ENCODE measurements at places on chromosomes 5 and 9.

- DNase-seq, result peak; percentile 89
Measured at GRCh38 chr5:134004626-134005416, at the start of gene VDAC1. Gene VDAC1, minus strand, starts transcription at chr5:134004975. Its CDS starts 11,963 bp downstream, at chr5:133993012.

DNA sequence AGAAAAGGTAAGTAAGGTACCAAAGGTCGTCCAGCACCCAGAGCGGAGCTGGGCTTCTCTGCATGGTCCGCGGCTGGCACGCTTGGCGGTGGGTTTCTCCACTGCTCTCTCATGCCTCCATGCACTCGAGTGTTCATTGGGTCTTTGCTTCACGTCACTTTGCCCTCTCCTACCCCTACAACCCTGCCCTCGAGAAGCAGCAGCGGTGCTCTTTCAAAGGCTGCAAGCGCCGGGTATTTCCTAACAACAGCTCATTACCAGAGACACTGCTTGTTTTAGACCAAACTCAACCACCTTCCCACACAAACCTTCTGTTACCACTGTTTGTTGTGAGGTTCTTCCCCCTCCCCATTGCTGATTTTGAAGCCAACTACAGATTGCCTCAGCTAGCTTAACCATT, 21.5 kb upstream of the ZBTB34 start:
- DNase-seq, result no peak

- DNase-seq, result peak; percentile 57
Measured at GRCh38 chr5:166834246-166834645, 1457.2 kb upstream of the WWC1 start.

DNA sequence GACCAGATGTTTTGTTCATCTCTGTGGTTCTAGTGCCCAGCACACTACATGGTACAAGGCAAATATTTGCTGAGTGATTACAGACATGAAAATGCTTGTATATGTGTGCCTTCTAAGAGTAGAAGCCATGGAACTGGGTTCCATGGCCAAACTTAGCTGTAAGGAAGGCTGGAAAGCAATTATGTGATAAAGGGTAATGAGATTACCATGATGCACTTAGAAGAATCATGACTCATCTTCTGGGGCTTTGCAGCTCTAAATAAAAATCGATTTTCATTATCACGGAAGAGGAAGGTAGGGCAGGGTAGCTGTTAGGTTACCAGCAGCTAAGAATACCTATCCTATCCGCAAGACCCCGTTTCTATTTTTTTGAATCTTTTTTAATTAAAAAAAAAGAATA, 28.0 kb downstream of the RFK start:
- DNase-seq, result no peak

DNA sequence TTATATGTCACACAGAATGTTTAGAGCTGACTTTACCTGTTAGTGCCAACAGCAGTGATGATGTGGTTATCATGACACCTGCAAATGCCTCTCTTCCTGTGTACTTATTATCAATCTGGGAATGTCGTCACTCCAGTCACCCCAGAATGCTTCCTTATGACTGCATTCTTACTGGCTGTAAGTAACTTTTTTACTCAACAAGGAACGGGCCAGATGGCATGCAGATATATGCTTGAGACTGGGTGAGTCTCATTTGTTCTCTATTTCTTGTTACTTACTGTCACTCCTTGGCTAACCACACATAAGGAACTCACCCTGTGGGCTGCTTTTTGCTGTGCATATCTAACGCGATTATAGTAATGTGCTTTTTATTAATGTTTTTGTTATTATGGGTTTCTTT, 385.5 kb upstream of the MEF2C start:
- no peak for DNase-seq

- DNase-seq, result no peak
Measured at GRCh38 chr5:24643156-24643555, 1.6 kb downstream of the CDH10 start.

DNA sequence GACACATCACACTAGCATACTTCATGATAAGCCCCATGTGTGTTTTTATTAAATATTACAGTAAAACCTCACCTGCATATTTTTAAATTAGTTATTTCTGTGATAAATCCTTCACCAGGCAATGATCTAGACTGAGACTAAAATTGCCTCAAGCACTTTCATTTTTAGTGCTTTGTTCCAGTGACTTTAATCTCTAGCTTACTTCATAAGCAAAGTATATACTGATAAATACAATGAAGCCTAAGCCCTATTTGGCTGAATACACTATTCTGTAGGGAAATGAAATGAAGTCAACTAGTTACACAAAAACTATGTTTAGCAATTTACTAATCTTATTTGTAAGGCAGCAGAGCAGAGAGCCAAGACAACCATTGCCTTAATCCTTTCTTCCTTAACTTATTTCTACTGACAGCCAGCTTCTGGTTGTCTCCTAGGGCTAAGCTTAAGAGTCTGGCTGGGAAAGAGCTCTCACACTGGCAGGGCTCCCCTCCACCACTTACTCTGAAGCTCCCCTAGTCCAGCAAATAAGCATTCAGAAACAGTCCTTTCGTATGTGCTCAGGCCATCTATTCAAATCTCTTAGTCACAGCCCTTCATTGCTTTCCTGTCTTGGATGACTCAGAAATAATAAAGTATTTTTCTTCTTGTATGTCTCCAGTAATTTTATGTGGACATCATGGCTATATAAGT, 31.4 kb upstream of the MTAP start:
- peak; percentile 96 for DNase-seq

DNA sequence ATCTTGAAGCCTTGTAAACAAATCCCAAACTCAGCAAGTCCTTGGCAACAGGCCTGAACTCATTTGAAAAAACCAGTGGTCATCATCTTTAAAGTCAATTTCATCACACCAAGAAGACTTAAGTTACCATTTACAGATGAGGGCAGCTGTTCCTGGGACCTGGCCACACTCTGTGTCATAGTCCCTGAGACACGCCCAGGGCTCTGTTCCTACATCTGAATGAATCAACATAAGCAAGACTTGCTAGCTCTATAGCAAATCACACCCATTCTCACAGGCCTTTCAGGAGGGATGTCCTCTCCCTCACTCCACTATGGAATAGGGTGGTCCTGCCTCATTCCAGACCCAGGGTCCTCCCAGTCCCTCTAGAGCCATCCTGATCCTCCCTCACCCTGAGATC, 142.8 kb downstream of the NSG2 start:
- no peak for DNase-seq

GRCh38 chr9:136079211-136079915, 15.7 kb downstream of the NACC2 start:
- no peak for DNase-seq

GRCh38 chr5:58060996-58061395, 398.9 kb downstream of the PLK2 start:
- peak; percentile 64 for DNase-seq

Measured in iris pigment epithelial cell (primary cell).